ENCODE measurements at places on chromosomes 2 and 18.

DNA sequence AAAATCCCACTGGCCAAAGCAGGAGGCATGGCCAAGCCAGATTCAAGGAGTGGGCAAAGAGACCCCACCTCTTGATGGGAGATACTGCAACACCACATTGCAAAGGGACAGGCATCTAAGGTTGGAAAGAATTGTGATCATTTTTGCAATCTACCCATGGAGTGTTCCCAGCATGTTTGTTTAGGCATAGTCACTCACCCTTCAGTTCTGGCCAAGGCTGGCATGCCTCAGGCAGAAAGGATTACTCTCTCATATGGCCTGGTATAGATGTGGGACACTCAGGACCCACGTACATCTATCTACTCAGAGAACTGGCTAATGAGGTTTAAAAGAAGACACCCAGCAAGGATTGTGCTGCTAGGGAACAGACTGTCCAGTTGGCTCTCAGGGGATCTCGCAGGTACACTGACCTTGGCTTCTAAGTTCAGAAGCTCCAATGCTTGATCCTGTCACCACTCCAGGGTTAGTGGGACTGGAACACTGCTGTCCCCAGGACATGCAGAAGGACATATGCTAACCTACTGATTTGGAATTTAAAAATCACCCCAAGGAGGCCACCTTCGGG is 183.7 kb downstream of the KLHL29 start:
- DNase-seq = no peak

DNA sequence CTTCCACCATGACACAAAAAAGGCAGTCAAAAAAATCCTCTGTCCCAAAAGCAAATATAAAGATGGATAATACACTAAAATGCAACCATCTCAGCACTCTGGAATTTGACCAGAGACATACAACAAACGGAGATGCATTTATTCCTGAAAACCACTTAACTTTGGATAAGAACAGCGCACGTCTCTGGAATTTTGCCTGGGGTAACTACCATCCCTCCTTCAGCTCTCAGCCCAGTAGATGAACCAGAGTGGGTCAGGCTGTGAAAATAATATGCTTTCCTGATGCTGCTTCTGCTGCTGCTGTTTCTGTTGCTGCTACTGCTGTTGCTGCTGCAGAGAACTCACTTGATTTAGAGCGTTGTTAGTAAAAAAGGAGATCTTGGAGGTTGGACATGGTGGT is 133.8 kb upstream of the ACVR2A start:
- no peak for DNase-seq

- no peak for DNase-seq
These were observed 162.3 kb downstream of the ACKR3 start for GRCh38 chr2:236731767-236732580.

DNA sequence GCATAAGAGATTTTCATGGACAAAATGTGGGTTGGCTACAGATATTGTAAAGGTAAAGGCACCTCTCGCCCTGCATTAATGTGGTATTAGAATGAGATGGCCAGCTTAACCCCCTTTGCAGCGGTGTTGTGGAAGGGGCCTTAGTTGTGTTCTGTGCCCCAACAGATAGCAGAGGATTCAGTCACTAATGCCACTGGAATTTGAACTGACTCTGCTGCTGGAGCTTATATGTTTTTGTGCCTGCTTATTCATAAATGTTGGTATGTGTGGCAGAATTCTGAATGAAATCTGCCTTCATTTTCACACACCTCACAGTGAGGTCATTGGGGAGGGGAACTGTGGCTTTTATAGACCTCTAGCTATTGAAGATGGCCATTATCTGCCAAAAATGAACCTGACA is 90.7 kb upstream of the ITGA6 start:
- no peak for DNase-seq

DNA sequence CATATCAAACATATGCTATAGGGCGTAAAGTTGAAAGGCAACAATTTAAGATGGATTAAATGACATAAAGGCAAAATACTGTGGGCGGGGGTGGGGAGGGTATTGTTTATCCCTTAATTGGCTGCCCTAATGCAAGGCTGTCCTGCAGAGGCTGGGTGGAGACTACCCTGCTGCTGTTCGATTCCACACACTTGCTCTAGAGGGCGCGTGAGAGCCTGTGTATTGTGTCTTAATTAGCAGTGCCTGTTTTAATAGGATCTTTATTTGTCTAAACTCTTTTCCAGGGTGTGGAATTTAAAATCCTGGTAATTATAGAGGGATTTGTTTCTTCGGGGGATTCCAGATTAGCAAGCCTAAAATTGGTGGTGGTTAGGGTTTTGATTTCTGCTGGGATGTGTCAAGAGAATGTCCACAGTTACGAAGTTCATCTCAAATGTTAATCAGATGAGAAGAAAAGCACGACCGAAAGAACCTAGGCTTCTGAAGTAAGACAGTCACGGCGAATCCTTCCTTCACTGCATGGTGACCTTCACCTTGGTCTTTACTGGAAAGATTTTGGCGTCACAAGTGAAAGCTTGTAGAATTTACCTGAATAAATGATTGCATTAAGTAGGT is 103.5 kb upstream of the MAP3K20 start:
- DNase-seq = peak; percentile 78

DNA sequence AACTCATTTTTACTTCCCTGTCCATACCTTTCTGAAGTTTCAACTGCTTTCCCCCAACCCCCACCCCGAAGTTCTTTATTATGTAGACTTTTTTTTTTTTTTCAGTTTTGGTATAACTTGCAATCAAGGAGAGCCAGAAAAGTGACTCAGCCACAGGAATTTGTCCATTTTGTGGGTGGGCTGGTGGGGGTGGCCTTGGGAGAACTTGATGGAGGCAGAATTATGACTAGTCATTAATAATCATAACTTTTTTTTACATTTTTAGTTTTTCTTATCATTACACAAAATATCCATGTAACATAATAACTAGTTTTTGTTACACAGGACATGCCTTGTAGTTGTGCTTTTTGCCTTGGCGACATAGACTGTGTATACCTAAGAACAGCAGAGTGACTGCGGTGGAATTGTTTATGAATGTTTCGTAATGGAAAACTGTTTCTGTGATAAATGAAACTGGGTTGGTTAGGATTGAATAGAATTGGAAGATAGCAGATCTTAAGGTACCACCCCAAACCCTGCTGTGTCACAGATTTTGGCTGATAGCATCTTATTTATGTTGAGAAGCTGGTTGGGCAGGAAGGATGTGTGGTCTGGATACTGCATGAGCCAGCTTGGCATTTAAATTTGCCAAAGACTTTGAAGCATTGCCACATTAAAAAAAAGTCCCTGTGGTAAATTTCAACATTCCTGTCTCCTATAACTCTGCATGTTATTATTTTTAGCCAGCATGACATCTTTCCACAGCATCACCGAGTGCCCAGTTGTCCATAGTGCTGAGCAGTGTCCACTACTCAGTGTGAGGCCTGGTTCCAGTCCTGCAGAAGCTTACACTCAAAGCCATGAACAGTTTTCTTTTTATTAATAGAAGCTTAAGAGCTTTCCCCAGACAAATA is 30.7 kb downstream of the LYPD6B start:
- peak; percentile 73 for DNase-seq

- DNase-seq = no peak
These were observed 136.1 kb downstream of the TMEM200C start for GRCh38 chr18:5759194-5759593.

DNA sequence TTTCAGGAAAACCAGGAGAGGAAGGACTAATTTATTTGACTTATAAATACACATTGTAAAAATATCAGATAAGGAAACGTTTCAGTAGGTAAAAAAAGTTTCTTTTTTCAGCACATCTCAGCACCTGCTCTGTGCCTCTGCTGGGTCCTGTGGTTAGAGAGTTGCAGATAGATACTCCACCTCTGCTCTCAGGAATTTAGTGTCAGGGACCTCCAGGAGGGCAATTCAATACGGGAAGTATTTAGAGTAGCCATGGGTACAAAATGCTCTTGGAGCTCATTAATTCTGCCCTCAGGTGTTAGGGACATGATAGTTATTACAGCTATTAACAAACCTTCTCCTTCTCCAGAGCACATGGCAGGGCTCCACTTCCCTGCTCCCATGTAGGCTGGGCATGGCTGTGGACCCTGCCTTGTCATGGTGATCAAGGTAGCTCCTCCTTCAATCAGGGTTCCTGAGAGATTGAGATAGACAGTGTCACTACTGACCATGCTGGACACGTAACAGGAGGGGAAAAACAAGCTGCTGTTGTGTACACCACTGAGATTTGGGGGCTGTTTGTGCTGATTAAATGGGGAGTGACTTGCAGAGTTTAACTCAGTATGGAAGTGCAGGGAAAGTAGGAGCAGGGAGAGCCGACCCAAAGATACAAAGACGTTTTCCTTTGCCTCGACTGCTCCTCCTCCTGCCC is 185.6 kb upstream of the COPS8 start:
- DNase-seq = no peak

DNA sequence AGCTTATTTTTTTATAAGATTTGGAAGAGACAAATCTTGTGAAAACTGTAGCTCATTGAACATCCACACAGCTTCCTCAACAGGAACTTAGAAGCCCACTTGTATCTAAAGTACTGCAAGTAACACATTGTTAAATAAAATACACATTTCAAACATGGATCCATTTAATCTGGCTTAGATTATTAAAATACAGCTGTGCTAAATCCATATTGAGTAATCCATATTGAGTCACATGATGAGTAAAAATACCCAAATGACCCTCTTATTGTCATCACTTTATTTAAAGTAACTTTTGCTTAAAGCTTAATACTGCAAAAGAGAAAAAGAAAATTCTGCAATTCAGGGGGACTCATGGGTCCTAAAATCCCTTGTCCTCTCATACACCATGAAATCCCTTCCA is 133.3 kb downstream of the OSR1 start:
- DNase-seq = no peak

DNA sequence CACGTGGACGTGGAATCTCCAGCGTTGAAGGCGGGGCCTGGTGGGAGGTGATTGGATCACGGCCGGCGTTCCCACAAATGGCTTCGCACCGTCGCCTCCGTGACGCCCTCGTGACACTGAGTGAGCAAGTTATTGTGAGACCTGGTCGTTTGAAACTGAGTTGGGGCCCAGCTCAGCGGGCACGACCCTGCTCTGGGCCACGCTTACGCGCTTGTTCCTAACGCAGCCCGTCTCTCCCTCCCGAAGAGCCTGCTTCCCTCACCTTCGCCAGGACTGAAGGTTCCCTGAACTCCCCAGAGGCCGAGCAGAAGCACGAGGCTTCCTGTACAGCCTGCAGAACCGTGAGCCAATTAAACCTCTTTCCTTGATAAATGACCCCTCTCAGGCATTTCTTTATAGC is 121.8 kb downstream of the RTP5 start:
- no peak for DNase-seq

- no peak for DNase-seq
These were observed 34.3 kb downstream of the TWIST2 start for GRCh38 chr2:238882082-238882755.

GRCh38 chr18:41593171-41593675 is 361.8 kb upstream of the PIK3C3 start:
- no peak for DNase-seq

- DNase-seq = no peak
These were observed 32.3 kb upstream of the IMPA2 start for GRCh38 chr18:11948852-11949523.

DNA sequence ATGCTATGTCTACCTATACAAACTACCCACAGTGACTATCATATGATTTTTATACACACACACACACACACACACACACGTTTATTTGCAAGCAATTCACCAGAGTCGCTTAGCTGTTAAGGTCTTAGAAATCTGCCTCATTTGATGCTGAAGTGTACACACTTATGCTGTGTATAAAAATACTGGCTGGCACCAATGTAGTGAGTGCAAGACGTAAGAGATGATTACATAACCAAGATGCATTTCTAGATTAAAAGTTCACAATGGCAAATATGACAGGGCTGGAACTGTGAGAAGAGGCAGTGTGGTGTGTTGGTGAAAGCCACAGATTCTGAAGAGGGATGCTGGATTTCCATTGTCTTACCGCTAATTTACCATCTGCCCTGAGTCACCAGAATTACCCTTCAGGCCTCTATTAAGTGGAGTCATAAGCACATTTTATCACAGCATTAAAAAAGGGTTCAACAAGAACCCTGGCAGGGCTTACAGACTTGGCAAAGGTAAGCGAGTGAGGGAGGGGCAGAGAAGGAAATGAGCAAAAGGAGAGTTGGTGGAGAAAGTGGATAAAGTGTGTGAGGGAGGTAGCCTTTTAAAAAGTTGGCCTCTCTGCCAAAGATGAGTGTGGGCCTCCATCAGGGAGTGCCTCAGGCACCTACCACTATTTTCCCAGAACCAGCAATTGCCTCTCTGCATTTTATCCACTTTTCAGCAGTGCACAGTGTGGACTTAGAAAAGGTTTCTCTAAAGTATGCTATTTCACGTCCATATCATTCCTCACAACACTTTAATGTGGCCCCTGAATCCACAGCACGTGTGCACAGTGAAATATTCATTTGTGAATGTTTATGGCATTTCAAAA is 21.5 kb downstream of the MEIS1 start:
- DNase-seq = peak; percentile 21

- no peak for DNase-seq
These were observed 10.6 kb upstream of the ANXA4 start for GRCh38 chr2:69731147-69731970.

DNA sequence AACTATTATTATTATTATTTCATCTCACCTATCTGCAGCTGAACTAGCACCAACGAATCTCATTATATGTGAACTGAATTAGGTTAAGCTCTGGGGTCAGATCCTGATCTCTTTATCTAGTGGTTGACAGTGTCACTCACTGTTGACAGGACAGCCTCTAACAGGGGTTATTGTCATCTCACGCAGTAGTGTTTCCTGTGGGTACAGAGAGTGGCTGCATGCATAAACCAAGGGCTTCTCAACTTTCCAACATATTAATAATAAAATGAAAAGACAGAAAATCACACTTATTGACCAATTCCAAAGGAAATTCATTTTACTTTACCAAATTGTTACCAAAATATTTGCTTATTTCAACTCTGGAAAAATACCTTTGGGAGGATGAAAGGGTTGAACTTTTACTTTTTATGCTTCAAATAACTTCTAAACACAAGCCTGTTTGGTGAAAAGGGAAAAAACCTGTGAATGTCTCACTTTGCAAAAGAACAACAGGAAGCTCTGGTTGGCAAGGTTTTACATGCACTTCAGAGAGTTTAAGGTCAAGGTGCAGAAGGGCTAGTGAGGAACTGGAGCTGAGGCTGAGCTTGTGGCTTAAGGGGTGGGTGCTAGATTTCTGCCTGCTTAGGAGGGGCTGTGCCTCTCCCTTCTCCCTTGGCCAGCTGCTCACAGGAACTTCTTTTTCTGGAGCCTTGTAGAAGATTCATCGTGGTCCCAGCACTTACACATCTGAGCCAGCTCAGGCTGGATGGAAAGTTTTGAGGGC is 72.6 kb downstream of the CTAGE1 start:
- no peak for DNase-seq

DNA sequence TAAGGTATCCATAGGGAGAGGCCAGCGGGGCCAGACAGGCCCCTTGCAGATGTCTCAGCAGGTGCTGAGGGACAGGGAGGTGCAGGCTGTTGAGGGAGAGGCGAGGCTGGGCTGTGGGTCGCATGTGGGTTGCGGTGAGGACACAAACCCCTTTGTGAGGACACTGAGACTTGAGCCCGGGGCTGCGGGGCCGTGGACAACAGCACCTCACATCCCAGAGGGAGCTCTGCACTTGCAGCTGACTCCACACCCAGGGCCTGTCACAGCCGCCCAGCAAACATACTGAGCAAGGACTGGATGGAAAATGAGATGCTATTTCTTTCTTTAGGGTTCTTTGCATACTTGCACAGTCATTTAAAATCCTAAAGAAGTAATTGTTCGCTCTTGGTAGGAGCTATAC is 95.3 kb upstream of the NFATC1 start:
- no peak for DNase-seq

- DNase-seq = no peak
These were observed 73.0 kb upstream of the AFF3 start for GRCh38 chr2:100215371-100215770.

All from hematopoietic multipotent progenitor cell treated with erythropoietin and hydrocortisone succinate and interleukin-3 and kit ligand, for 6 days (in vitro differentiated cells).